Coronary artery (tissue), 2 donors: ENCODE measurements at places on chromosomes 12 and 14.
A peak's percentile ranks its signal among the peaks of the same experiment; 100 is the strongest.

DNA sequence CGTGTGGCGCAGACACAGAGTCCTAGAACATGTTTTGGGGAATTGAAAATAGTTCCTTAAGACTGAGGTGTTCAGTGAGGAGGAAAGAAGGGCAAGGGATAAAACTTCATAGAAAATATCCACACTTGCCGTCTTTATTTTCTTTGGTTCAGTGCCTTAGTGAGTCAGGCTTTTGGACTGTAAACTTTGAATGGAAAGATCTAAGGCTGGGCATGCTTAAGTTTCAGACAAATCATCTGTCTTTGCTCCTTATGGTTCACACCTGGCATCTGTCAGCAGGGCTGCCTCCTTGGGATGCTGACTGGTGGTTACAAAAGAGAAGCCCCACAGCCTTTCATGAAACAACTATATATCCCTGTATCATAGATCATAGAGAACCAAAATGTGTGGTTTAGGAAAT is 136.3 kb upstream of the PRICKLE1 start:
- DNase-seq = no peak

- DNase-seq = no peak
These were observed 81.4 kb downstream of the TMTC3 start for GRCh38 chr12:88223519-88223918.

- no peak for DNase-seq
These were observed 142.5 kb downstream of the ZNF664 start for GRCh38 chr12:124115496-124115895.

DNA sequence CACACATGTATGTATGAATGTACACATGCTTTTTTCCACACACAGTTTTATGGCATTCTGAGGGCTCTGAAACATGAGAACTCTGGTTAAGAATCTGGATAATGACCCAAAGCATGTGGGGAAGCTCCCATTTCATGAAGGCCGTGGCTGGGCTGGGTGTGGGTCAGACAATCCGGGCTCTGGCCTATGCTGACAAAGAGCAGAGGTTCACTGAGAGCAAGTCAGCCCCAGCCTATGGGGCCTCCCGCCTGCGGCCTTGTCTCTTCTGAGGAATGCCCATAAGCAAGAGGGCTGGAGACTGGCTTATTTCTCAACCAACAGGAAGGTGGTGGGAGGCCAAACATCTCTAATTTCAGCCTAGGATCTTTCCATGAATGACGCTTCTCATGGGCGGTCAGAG is 8.5 kb downstream of the MYH6 start:
- no peak for DNase-seq

DNA sequence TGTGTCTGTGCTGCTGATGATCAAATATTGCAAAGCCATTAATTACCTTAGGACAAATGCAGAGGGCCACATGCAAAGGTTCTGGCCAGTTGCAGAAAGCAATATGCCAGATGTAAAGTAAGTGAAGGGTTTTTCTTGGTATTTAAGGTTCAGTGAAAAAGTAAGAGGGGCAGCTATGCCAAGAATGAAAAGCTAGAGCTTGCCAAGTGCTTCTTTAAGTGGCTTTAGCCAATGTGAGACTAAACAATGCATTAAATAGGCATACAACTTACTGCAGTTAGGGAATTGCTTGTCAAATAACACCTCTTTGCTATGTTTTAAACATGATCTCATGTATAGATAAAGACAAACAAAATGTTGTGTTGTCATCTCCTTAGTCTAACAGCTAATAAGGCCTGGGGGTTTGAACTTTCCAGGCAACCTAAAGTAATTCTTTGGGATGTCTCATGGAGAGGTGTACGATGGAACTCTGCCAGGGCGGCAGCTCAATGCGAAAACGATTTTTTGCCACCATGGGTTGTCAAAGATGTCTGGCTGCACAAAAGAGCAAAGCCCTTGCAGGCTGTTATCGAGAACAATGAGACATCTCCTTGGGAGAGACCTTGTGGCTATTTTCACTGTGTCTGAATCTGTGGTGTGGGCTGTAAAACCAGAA is 12.0 kb downstream of the IGF1 start:
- DNase-seq = no peak

DNA sequence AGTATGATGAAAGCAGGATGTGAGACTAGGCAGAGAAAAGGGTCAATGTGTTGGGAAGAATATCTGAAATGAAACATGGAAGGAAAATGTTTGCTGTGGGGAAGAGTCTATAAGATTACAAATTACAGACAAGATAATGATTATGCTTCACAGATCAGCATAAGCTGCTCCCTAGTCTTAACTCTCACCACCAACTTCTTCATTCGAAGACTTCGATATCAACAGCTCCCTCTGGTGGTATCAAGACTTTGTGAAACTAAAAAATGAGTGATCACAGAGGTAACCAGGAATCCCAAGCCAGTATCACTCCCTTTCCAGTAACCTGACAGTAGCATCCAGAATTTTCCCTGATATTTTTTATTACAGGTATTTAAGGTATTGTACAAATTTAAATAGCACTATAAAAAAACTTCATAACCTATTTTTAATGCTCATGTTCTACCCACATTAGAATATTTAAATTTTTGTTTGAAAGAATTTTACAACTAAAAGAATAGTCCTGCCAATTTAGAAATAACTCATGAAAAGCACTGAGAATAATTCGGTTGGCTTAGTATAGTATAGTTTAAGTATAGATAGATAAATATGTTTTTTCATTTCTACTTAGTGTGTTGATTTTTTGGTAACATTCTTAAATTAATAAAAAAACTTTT is 84.4 kb downstream of the C2CD5 start:
- no peak for DNase-seq

GRCh38 chr12:31238764-31239387 is 87.1 kb downstream of the SINHCAF start:
- no peak for DNase-seq

DNA sequence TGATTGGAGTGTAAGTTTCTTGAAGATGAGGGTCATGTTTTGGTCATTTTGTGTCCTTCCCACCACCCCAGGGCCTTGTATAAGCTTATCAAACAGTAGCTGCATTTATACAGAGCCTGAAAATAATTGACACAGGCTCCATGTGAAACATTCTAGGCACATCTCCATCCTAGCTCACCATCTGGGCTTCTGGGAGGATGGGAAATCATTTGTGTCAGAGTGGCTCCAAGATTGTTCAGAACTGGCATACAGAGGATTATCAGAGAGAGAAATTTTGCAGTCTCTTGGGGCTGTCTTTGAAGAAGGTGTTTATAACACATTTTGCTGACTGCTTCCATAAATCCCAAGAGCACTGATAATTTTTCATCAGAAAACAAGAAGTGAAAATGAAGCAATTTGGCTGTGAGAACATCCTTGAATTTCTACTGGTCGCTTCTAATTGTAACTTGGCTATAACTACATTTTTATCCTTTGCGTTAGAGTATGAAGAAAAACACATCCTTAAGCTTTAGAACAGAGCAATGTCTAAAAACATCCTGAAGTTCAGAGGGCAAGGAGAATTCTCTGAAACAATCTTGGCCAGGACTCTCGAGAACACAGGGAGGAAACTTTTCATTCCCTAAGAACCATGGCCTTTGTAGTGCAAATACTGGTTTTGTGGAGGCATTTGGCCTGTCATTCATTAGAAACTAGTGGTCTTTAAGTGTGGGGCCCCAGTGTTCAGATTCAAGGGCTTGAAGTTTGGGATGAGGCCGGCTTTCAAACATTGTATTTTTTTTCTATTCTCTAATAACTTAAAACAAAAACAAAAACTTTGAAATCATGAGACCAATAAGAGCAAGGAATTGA is 151.1 kb downstream of the DACT1 start:
- no peak for DNase-seq

DNA sequence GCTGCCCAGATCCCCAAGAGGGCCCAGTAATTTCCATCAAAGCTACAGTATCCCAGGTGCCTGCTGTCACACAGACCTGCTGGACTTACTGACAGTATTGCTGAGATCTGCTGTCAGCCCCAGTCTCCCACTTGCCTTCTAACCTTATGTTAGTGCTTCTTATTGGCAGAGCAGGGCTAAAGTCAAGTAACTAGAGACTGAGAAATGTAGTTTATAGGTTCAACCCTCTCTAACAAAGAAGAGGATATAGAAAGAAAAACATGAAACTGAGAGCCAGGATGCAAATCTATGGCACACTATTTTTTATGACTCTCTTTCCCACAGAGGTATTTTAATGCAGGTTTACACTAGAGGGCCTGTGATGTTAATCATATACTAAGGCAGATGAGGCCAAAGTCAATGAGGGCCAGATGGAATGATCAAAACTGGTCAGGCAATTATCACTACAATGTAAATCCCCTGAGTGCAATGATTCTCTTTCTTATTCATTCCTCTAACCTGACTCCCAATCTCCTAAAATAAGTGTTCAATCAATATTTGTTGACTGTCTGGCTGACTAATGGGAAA is 781.9 kb downstream of the VRK1 start:
- no peak for DNase-seq

- peak; percentile 98 for DNase-seq
These were observed 10.8 kb downstream of the BHLHE41 start for GRCh38 chr12:26113853-26114719.

DNA sequence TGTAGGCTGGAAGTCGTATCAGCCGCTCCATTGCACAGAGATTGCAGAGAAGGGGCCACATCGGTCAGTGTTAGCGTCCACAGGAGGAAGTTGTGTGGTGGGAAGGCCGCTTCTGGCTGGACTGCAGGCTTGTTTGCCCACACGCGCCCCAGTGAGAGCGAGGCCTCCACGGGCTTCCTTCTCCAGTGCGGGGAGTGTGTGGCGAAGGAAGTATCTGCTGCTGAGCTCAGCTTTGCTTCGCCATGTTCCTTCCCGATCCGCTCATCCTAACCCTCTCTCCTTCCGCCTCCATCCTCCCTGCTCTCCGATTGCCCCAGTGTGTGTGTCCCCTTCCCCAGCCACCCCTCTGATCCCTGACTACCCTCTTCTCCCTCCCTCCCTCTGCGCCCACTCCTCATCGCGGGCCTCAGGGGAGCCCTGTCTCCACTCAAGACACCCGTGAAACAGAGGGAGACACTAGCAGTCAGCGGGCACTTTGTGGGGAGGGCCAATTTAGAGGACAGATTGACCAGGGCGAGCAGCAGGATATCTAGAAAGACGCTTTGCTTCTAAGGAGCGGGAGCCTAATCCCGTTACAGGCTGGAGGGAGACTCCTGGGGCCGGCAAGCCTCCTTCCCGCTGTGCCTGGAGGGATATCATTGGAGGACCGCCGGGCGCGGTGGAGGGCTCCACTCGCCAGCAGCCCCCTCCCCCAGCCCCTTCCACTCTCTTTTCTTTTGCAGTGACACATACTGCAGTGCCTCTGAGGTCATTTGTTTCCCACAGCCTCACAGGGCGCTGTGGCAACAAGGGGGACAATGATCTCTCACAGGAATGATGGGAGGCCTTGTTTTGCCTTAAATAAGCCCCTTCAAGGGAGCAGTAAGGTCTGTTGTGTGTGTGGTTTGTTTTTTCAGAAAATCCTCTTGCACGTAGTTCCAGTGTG is 428.8 kb downstream of the ZFP36L1 start:
- peak; percentile 80 for DNase-seq

DNA sequence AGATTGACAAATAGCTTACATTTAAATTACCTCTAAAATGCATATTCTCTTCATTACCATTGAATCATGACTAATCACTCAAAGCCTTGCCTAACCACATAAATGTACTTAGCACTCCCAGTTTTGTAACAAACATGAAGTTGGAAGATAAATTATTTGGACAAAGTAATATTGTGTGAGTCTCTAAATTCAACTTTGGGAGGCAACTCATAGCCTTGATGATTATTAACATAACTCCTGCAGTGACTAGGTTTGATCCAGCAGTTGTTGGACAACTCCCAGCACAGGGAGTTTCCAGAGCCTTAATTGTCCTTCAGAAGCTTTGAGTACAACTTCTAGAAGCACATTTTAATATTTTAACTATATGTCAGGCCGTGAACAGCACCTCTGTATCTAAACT is 153.4 kb upstream of the PDZRN4 start:
- DNase-seq = no peak

- no peak for DNase-seq
These were observed 24.2 kb downstream of the NUAK1 start for GRCh38 chr12:106114447-106115068.

- no peak for DNase-seq
These were observed 428.3 kb downstream of the FUT8 start for GRCh38 chr14:65840786-65841185.

DNA sequence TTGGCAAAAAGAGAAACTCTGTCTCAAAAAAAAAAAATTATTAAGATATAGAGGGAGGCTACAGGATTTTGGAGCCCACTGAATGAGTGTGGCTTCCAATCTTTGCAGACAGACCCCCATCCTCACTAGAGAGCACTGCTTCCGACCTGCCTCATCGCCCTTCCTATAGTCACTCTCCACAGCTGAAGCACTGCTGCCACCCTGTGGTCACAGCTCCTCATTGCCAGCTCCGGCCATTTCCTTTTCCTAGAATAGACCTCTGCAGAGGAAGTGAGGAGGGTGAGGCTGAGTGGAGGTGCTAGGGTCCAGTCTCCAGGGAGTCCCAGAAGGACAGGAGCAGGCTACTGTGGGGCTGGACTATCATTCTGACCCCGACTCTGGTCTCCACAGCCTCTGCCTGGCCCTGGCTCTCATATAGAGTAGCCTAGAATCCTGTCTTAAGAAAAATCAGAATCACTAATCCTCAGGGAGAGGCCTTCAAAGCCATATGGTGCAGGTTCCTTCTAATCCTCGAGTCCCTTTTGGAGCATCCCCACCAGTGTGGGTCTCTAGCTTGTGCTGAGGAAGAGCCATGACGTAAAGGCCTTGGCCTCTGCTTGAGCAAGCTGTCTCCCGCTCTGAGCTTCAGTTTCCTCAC is 1.4 kb upstream of the NPFF start:
- peak; percentile 86 for DNase-seq

- DNase-seq = no peak
These were observed 27.7 kb downstream of the RBM19 start for GRCh38 chr12:113938471-113938870.

GRCh38 chr12:1518591-1519516 is 75.5 kb downstream of the FBXL14 start:
- peak; percentile 64 for DNase-seq

GRCh38 chr12:62401631-62402030 is 65.0 kb upstream of the MON2 start:
- no peak for DNase-seq

GRCh38 chr12:92561543-92561899 is 141.3 kb upstream of the PLEKHG7 start:
- no peak for DNase-seq

GRCh38 chr12:4212845-4213244 is 60.7 kb upstream of the CCND2 start:
- peak; percentile 57 for DNase-seq

GRCh38 chr12:6925540-6926279 is 2.0 kb upstream of the ATN1 start:
- peak; percentile 89 for DNase-seq

- no peak for DNase-seq
These were observed 40.9 kb upstream of the SMUG1 start for GRCh38 chr12:54229624-54230212.
